ENCODE measurements at places on chromosomes 13 and 19.

DNA sequence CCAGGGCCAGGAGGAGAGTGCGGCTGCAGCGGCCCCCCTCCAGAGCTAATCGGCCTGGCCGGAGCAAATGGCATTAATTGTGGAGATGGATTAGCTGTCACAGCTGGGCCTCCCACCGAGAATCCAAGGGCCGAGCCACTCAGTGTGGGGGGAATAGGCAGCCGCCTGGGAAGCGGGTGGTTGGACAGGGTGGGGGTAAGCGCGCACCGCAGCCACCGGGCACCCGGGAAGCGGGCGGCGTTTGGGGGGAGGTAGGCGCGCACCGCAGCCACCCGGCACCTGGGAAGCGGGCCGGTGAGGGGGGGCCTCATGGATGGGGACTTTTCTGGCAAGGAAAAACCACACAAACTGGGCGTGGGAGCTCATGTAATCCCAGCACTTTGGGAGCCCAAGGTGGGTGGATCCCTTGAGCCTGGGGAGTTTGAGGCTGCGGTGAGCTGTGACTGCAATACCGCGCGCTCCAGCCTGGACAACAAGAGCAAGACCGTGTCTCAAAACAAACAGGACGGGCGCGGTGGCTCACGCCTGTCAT lies 9.7 kb downstream of the R3HDM4 start:
- no peak for DNase-seq

- DNase-seq, result no peak
These were observed 819.5 kb downstream of the DIAPH3 start for GRCh38 chr13:59343993-59344822.

GRCh38 chr19:45323671-45324081 lies 1.0 kb upstream of the CKM start:
- no peak for DNase-seq

- DNase-seq, result no peak
These were observed 116.1 kb downstream of the STARD13 start for GRCh38 chr13:33169273-33169980.

DNA sequence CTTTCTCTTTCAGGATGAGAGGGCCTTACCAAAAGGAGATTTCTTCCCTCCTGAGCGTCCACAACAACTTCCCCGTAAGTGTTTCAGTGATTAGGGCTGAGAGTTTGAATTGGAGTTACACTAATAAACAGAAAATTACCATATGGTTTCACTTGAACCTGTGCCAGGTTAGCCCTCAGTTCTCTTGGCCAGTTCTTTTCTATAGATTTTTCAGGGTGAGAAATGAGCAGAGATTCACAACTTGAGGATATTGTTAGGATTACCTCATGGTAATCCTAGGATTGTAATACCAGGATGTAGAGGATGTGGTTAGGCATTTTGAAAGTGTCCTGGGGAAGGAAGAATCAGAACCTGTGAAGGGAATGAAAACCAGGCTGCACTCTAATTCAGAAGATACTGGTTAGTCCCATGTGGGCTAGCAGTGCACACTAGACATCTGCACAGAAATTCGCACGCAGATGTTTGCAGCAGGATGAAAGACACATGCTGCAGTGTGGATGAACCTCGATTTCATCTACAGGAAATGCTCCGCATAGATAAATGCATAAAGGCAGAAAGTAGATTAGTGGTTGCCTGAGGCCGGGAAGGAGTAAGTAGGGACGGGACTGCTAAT lies 24.1 kb downstream of the HNRNPM start:
- DNase-seq, result no peak

DNA sequence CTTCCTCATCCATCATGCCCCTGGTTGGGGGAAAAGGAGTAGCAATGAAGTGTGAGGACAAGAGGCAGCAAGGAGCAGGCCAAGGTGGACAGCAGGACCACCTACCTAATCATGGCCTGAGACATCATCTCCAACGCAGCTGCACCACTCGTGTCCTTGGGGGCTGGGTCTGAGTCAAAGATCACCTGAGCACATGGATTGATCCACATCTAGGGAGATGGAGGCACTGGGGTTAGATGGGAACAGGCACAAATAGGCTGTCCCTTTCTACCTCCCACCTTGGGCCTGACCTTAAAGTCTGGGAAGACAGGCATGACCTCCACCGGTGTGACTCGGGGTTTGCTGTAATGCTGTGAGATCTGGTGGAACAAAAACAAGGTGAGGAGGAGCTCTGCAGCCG lies 2.2 kb downstream of the PAF1 start:
- DNase-seq, result no peak

DNA sequence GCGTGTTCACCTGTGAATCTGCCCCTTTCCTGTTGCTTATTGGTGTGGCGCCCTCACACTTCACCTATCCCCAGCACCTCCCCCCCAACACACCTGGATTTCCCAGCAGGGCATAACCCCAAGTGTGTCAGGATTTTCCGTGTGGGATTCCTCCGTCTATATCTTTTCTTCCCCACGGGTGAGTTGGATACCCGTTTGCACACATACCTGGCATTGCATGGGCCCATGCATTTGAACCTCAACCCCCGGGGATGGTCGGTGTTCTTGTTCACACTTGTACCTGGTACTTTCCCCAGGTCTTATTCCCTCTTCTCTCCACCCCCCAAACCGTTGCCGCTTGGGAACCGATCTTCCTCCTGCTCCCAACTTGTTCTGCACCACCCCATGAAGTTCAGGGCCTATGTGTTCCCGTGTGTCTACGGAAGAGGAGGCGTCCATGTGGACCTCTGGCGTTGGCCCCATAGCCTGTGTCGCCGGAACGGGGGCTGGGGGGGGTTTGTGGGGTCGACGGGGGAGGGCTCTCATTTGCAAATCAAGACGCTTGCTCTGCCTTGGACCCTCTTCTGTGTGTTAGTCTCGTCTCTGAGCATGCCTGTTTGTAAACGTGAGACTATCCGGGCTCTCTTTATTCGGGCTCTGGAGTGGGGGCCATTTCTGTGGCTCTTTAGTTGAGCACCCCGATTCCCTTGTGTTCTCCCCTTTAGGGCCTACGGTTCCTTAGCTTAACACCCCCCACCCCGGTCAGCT lies 1.7 kb downstream of the PRR12 start:
- no peak for DNase-seq

- DNase-seq, result no peak
These were observed 1419.4 kb upstream of the SPRY2 start for GRCh38 chr13:81760316-81760715.

GRCh38 chr13:94620286-94620896 lies 18.7 kb downstream of the GPR180 start:
- no peak for DNase-seq

DNA sequence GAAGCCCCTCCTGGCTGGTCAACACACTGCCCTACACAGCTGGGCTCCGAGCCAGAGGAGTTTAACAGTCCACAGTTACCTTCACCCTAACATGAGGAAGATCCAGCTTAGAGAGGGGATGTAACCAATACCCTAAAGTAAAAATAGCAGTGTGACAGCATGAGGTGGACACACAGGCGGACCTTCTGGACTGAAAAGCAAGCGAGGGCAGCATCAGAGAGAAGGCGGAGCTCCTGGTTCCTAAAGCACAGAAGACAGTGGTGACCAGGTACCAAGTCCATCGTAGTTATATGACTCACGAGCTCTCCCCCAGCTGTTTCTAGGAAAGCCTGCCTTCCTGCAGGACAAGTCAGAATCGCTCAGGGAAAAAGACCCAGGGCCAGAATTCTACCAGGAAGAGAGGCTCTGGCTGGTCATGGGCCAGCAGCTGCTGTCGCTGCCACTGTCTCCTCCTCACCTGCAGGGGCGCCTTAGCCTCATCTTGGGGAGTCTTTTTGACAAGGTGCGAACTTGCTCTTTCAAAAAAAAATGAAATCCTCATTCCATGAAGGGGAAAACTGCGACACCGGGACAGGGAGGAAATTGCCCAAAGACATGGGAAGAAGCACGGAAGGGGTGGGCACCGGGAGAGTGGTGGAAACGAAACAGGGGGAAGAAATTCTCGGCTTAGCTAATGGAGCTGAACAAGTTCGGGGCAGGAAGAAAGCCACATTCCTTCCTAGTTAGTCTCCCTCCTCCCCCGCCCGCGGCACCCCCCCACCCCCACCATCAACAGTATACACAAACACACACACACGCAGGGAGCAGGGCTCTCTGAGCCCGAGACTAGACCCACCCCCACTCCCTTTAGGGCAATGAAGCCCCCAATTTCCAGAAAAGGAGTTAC lies 1.7 kb downstream of the ELL start:
- DNase-seq, result no peak

DNA sequence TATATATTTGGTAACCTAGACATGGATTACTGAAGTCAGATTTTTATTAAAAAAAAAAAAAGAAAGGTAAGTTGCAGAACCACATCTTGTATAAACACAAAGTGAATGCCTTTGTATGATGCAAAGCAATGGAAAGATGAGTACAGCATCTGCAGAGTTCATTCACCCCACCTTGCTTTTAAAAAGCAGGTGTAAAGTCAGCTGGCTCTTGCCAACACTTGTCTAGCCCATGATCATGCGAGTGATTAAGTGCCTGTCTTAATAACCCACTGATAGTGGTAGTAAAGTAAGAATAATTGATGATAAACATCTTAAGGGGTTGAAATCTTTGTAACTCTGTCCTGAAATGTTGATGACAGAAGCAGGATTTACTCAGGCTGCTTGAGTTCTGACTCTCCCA lies 710.4 kb downstream of the EFNB2 start:
- no peak for DNase-seq

- no peak for DNase-seq
These were observed 75.7 kb downstream of the DHRS12 start for GRCh38 chr13:51728275-51728673.

GRCh38 chr13:83995930-83996329 lies 113.7 kb upstream of the SLITRK1 start:
- no peak for DNase-seq

DNA sequence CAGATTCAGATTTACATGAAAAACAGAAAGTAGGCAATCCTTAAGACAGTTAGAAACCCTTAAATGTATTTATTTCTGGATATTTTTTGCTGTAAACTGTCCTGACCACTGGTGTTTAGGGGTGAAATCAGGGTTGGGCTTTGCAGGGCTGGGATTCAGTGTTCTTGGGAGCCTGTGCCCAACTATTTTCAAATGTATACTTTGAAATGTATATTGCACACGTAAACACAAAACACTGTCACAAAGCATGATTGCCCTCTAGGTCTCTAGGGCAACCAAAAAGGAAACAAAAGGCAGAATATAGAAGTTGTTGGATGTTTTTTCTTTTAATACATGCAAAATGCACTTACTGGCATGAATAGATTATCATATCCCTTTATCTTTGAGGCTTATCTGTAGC lies 1185.4 kb downstream of the DIAPH3 start:
- no peak for DNase-seq

Measured in activated CD8-positive, alpha-beta memory T cell treated with anti-CD3 and anti-CD28 coated beads for 1 hour (primary cell).